ENCODE measurements at places on chromosomes 4 and X.

GRCh38 chrX:19772096-19772821 lies 115.1 kb downstream of the SH3KBP1 start:
- DNase-seq: no peak

DNA sequence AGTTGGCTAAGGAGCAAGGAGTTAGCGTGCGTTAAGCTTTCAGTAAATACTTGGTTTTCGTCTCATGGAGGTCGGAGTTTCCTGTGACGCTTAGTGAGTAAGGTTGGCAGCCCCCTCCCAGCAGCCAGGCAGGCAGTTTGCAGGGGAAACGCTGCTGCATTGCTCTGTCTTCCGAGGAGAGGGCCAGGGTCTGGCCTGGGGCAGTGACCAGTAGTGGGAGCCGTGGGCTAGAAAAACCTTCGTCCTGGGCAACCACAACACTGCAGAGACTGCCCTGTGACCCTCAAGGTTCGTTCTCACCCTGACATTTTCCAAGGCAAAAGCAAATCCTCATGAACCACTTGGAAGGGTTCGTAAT lies 432 bp downstream of the TMEM175 start:
- no peak for DNase-seq

DNA sequence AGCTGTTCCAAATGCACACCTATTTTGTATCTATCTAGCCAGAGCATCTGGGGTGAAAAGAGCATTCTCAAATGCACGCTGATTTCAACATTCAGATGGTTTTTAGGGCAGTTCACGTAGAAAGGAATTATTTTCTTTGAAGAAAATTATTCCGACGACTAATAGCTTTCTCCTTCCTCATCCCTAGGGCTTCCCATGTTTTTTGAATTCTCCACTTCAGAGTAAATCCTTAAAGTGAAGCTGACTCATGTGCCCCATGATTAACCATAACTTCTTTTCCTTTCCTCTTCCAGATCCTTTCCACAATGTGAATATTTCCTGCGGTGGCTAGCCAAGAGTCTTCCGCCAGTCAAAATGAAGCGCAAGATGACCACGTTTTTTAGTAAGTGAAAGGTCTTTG lies 86.7 kb upstream of the PDHA1 start:
- DNase-seq: no peak

DNA sequence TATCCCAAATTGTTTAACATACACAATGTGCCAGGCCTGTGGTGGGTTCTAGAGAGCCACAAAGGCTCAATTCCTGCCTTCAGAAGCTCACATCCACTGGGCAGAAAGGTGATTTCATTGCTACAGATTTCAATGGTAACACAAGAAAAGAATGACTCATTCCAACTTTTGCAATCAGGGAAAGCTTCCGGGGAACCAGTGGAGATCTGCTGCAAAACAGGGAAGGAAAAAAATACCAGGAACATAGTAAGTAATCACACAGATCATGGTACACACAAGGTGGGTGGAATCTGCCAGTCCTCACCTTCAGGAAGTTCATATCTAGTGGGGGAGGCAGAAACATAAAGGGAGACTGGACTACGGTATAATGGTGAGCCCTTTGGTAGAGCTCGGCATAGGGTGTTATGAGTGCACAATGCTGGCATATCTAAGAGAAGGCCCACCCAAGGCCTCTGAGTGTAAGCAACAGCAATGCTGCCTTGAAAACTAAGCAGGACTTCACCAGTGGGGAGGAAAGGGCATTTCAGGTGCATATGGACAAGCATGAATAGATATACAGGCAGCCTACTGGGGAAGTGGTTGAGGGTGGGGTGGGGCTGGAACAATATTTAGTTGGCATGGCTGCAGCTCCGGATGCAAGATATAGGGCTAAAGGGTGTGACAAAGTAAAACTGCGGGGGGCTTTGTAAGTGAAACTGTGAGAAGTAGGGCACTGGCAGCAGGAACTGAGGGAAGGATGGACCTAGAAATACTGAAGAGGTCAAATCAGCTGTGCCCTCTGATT lies 24.2 kb downstream of the GPRIN3 start:
- DNase-seq: no peak

DNA sequence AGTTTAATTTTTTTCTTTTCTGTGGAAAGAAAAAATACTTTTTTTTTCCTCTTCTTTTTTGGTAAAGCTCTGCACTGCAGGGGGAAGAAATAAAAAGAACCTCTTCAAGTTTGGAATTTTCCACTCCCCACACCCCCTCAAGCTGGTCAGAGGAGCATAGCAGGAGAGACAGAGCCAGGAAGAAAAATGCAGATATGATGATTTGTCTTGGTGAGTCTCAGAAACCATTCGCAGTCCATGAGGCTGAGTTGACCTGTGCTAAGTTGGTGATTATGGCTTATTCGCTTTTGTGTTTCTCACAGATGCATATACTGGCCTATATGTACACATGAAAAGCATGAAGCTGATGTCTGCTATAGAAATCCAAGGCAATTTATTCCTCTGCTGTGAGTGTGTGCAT lies 205.9 kb downstream of the LDB2 start:
- DNase-seq: no peak

- DNase-seq: no peak
These were observed 858.9 kb downstream of the PDHA2 start for GRCh38 chr4:96698831-96699230.

DNA sequence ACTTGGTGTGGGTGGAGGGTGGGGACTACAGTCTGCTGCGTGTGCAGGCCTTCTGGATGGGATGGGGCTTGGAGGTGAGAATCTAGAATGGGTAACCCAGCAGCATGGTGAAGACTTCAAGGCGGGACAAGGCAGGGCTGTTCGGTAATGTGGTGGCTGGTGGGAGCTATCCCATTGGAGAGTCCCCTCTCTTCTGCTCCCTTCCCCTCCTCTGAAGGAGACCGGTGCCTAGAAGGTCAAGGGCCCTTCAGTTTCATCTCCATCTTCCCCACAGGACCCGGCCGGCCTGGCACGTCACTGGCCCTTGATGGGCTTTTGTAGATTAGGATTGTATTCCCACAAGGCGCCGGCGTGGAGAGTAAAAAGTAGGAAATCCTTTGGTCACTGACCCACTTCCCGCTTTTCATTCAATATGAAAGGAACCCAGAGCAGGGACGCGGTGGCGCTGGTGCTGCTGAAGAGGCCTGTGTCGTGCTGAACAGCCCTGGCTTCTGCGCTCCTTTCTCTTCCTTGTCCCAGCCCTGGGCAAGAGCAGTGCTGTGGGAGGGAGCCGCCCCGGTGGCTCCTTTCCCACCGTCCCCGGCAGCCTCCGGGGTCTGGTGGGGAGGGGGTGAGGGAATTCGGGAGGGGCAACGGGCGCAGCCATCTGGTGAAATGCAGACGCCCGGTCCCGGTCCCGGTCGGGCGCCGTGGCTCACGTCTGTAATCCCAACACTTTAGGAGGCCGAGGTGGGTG lies 7.3 kb upstream of the HMGB3 start:
- DNase-seq: no peak

DNA sequence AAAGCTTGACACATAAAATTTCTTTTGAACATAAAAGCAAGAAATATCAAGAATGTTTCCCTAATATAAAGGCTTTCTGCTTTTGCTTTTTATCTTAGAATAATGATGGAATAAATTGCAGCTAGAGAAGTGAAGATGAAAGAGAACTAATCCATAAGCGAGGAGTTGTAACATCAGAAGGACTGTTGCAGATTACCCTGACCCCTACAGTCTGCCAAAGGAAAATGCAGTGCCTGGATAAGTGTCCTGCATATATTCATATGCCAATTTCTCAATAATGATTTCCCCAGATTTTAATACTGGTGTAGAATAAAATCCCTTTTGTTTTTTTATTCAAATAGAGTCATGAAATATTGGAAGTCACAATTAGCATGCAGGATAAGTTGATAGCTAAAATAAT lies 115.9 kb downstream of the MAGEC2 start:
- peak; percentile 0 for DNase-seq

DNA sequence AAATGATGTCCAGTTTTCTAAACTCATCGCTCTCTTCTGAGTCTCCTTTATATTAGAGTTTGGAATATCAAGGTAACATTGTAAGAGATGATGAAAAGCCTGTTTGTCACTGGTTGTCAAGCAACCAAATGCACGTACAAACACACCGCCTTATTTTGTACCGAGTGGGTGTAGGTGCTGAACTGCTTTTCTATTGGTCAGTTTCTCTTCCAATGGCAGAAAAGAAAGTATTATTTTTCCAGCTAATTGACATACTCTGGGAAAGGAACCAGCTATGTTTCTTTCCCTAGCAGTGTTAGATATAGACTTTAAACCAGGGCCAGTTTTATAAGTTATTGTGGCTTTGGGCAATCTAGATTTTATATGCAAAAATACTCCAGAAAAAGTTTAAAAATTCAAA lies 6.6 kb upstream of the PPM1K start:
- peak; percentile 2 for DNase-seq

GRCh38 chr4:138085736-138086305 lies 156.3 kb downstream of the SLC7A11 start:
- DNase-seq: no peak

DNA sequence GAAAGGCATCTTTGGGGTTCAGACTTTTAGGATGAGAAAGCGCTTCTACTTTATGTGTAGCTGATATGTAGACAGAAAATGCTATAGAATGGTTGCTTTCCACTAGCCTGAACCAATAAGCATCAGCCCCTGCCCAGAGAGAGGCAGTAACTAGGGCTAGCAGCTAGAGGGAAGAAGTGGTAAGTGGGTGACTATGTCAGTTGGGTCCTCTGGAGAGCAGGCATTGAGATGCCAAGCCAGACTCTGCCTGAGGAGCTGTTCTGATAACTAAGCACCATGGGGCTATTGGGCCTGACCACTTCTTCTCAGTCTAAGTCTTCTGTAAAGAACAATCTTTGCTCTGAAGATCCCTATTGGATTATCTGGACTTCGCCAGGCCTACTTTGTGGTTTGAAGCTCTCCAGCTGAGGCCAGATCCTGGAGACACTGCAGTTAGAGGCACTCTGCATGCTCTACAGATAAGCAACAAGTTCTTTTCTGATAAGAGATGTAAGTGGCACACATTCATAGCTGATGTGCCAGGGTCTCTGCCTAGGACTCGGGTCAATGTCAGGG lies 146.1 kb downstream of the RBM46 start:
- DNase-seq: no peak

GRCh38 chr4:25743971-25744370 lies 88.3 kb downstream of the SLC34A2 start:
- no peak for DNase-seq

- DNase-seq: peak; percentile 22
These were observed 671 bp downstream of the SLC7A11 start for GRCh38 chr4:138241281-138242075.

DNA sequence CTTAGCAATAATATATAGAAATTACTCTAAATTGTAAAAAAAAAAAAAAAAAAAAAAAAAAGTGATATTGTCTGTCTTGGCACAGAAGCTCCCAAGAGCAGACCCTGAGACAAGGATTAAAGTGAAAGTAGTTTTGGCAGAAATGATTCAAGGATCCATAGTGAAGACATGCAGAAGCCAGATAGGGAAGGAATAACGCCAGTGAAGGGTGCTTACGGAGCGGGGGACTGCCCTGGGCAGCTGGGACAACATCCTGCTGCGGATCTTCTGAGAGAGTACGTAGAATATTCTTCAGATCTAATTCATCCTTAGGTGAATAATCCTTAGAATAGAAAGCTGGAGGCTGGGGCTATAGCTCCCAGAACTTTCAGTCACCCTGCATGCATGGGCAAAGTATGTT lies 39.8 kb downstream of the ARHGAP24 start:
- no peak for DNase-seq
